ENCODE measurements at places on chromosomes 6 and 20.

- no peak for DNase-seq
Observed at GRCh38 chr6:158780246-158780884, 38.8 kb downstream of the EZR start.

GRCh38 chr6:81909162-81909561 lies 156.7 kb upstream of the TENT5A start:
- DNase-seq = no peak

DNA sequence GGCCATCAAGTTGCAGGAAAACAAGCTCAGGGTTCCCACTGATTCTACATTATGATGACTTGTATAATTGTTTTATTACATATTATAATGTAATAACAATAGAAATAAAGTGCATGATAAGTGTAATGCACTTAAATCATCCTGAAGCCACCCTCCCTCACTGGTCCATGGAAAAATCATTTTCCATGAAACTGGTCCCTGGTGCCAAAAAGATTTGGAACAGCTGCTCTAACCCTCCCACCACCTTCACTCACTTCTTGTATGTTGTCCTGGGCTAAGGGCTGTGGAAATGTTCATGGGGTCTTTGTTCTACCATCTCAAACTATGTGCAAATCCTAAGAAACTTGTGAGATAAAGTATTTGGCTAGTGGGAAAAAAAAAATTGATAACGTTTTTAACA lies 133.8 kb downstream of the LRRC1 start:
- DNase-seq = no peak

DNA sequence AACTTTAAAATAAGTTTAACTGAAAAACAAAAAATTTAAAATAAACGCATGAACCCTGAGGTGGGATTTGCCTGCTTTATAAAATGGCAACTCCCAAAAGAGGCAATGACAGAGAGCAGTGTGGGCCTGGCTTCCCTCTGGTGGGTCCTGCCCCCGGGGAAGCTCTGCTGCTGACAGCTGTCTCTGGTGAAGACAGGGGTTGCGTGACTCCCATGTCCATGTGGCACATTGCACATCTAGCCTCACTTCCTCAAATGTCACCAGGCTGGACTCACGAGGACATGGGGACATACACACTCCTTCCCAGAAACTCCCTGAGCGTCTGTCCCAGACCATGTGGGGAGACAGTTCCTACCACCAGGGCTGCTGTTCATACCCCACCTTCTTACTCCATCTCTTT lies 66.2 kb downstream of the ABHD12 start:
- DNase-seq = no peak

DNA sequence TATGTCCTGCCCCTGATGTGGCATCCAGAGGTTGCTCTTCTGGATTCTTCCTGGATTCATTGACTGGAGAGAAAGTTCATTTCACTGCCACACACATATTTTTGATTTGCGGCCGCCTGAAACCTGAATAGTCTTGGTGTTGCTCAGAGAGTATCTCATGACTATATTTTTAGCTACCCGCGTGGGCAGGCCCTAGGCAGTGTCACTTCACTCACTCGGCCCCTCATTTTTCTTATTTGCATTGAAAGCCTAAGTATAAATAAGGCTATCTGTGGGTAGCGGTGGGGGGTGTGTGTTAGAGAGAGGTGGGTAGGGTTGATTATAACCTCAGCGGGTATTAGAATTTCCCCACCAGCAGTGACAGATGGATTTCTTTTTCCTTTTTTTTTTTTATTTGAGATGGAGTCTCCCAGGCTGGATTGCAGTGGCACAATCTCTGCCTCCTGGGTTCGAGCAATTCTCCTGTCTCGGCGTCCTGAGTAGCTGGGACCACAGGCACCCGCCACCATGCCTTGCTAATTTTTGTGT lies 113.5 kb downstream of the JARID2 start:
- no peak for DNase-seq

GRCh38 chr6:46269447-46270229 lies 98.9 kb upstream of the ENPP5 start:
- DNase-seq = peak; percentile 7

GRCh38 chr6:15331629-15332251 lies 85.9 kb downstream of the JARID2 start:
- no peak for DNase-seq

- no peak for DNase-seq
Observed at GRCh38 chr6:115733426-115733825, 327.3 kb downstream of the FRK start.

- no peak for DNase-seq
Observed at GRCh38 chr6:100833972-100834574, 47.1 kb downstream of the ASCC3 start.

GRCh38 chr6:121399966-121400365 lies 35.5 kb upstream of the GJA1 start:
- DNase-seq = no peak

DNA sequence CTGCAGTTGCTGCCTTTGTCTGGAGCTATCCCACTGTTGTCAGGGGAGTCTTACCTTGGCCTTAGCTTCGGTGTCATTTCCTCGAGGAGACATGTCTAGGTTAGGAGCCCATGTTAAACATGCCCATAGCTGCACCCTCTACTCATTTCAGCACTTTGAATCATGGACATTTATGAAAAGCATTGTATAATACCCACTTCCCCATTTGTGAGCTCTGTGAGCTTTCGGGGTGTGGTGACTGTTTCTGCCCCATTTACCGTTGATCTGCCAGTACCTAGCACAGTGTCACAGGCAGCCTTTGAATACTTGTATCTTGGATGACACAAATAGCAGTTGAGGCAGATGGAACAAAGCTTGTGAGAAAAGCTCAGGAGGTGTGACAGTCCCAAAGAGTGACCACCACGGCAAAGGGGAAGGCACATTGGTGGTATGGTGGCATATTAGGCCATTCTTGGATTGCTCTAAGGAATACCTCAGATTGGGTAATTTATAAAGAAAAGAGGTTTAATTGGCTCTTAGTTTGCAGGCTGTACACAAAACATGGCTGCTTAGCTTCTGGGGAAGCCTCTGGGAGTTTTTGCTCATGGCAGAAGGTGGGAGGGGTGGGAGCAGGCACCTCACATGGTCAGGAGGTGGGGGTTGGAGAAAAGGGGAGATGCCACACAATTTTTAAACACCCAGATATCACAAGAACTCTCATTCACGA lies 42.0 kb downstream of the JARID2 start:
- no peak for DNase-seq

GRCh38 chr6:43766964-43767461 lies 3.0 kb upstream of the VEGFA start:
- no peak for DNase-seq

GRCh38 chr6:80154160-80154559 lies 47.7 kb downstream of the BCKDHB start:
- DNase-seq = no peak

Data from NCI-H1092 treated with DMSO at 0.1 percent for 48 hours (cell line).